ENCODE measurements at places on chromosomes 4 and X.
A peak's percentile ranks its signal among the peaks of the same experiment; 100 is the strongest.

DNA sequence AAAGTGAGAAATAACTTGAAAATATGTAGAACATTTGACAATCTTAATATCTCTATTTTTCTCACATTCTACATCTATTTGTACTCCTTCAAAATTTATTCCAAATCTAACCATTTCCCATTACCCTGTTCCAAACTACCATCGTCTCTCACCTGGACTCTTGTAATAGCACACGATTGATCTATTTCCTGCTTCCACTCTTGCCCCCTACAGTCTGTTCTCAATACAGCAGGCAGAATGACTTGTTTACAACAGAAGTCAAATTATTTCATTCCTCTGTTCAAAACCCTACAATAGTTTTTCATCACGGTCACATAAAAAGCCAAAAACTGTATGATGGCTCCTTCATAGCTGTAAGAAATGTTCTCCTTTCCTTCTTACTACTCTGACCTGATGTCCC is 21.1 kb upstream of the LUZP4 start:
- no peak for DNase-seq

DNA sequence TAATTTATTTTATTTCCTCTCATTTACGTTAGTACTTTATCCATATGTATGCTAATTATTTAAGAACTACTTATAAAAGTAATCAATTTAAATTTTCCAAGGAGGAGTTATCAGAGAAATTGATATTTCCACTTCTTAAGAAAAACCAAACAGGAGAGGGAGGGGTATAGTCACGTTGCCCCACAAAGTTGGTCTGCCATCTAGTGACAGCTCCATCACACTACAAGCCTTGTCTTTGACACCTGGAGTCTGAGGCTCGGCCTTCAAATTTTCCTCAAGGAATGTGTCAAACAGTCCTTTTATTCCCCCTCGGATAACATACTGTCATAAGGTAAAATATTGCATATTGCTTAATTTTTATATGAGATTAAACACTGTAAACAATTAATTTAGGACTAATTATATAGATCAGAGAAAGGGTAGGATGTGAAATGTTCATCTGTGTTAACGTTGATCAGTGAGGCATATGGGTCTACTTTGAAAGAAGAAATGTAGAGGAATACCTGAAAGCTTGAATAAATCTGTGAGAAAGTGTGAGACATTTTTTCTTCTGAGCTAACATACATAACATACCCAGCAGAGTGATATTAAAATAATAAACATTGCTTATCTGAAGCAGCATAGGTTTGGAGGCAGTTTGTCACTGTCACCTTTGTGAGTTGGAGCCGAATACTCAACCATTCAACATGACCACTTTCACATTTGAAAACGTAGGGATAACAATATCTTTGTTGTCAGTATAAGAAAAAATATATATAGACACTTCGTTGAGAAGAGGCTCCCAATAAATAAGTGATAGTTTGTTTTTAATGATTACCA is 114.4 kb downstream of the GLRA3 start:
- peak; percentile 71 for DNase-seq

GRCh38 chr4:76515975-76516843 is 81.2 kb downstream of the SHROOM3 start:
- peak; percentile 11 for DNase-seq

GRCh38 chrX:126994032-126994600 is 174.6 kb downstream of the PRR32 start:
- no peak for DNase-seq

DNA sequence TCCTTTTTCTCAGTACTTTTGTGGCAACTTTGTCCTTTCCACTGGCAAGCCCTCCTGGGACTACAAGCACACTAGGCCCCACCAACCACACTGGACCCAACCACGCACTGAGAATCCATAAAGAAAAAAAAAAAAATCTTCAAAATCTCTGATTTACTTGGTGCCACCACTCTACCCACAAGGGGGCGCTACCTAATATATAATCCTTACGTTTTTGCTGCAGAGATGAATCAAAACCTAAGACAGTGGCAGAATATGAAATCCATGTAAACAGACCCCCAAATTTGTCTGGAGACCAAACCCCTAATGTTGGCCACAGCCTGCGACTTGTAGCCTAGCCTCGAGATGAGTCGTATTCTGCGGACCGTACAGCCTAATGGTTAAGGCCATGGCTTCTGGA is 63.5 kb upstream of the ARHGAP36 start:
- peak; percentile 12 for DNase-seq

DNA sequence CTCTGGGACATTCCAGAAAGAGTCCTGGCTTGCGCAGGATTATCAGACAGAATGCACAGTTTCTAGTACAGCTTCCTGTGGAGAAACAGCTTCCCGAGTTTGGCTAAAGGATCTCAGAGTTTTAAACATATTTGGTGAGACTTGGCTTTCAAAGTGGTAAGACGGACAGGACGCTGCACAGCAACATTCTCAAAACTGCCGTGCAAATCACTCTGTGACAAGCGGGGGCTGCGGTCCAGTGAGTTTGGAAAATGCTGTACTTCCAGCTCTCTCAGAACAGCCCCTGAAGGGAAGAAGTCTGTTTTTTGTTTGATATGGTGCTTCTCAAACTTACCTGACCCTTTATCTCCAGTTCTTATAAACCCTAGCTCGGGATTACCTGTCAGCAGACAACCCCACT is 18.1 kb downstream of the LGI2 start:
- no peak for DNase-seq

DNA sequence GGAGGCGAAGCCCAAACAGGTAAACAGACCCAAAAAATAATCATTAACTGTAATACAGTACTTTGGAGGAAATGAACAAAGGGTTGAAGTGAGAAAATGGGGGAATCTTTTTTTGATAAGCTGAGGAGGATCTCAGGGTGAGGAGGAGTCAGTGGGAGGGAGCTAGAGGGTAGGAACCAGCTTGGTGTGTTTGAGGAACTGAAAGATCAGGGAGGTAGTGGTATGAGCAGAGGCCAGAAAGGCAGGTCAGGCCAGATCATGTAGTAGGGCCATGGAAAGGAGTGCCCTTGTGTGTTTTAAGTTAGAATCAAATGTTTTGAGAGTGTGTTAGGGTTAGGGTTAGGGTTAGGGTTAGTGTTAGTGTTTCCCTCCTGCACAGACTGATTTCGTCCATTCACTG is 48.8 kb downstream of the PPP2R2C start:
- no peak for DNase-seq

DNA sequence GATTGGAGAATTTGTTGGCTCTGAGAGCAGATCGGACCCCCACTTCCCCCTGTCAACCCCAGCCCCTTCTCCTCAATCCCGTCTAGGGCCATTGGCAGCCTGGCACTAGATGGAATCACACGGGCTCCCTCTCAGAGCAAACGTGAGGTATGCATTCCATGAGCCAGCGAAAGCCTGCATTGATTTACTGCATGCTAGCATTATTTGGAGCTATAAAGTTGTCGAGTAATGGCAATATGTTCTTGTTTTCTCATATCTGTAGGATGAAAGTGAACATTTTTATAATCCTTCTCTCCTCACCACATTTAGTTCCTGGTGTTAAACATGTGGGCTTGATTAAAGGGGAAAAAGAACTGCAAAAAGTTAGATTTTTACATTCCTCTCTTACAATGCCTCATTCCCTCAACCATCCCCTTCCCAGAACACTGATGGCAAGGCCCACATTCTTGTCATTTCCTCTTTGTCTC is 159.2 kb downstream of the SPRY1 start:
- no peak for DNase-seq

DNA sequence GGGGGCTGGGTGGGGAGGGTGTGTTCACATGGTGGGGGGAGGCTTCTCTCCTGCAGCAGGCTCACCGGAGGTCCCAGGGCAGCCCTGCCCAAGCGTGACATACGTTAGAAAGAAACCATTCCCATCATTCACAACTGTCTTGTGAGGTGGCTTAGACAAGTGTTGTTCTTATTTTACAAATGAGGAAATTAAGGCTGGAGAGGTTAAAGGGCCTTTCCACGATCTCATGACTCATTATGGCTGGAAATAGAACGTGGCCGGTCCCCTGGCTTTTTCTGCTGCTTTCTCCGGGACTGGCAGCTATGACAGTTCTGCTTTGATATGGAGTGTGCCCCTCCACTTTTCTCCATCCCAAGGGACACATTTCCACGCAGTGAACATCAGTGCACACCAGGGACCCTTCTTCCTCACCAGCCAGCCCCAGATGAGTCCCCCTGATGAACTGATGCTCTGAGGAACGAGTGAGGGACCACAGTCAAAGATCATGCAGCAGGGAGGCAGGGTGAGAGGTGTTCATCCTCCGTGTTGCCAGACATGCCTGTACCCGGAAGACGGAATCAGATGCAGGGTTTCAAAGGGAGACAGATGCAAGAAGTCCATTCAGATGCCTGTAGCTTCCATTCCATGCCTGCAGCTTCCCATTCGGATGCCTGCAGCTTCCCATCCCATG is 64.0 kb upstream of the ACSL1 start:
- no peak for DNase-seq

GRCh38 chr4:31647786-31648185 is 927.6 kb downstream of the PCDH7 start:
- no peak for DNase-seq

GRCh38 chrX:154780968-154781367 is 18.3 kb downstream of the DKC1 start:
- DNase-seq = no peak

DNA sequence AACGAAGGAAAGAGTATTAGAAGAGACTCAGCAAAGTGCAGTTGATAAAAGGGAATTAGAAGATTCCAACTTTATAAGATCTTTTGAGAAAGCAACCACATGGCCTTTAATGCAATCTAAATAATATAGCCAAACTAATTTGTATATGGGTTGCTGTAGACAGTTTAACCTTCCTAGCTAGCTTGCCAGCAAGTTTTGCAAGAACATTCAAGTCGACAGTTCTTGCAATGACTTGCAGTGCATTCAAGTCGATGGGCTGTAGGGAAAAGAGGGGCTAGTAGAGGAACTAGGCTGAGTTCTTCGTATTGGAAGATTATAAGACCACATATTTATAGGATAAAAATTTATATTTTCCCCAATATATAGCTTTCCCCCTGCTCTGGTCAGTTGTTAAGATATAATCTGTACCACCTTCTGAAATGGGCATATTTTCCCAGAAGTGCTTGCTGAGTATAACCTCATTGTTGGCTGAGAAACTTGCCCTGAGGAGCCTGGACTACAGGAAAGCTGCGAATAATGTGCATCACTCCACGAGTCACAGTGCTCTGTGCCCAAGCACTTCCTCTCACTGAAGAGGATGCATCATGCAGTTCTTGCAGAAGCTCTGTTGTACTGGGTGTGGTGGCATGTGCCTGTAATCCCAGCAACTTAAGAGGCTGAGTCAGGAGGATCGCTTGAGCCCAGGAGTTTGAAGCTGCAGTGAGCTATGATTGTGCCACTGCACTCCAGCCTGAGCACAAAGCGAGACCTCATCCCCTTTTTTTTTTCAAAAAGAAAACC is 56.7 kb downstream of the DOCK11 start:
- peak; percentile 56 for DNase-seq

DNA sequence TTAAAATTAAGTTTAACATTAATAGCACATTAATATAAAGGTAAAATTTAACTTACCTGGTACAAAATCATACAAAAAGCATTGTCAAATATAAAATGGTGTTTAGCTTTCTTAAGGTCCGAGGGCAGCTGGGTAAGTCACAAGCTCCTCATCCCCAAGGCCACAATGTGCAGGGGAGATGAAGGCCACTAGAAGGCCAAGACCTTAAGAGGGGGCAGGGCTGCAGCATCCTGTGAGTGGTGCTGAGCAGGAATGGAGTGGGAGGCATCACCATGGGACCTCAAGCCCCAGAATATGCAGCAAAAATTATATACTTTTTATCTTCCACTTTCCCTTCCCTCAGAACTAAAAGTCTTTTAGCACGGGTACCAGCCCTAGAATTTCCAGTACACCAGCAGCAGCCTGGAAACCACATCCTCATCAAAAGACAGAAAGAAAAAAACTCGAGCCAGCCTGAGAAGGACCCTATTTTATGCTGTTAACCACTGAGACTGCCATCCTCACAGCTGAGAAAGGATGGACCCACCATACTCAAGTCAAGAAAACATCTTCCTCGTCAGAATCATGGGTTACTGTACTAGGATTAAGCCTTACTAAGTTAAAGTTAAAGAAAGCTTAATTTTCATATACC is 13.0 kb upstream of the RHOXF2 start:
- DNase-seq = no peak

DNA sequence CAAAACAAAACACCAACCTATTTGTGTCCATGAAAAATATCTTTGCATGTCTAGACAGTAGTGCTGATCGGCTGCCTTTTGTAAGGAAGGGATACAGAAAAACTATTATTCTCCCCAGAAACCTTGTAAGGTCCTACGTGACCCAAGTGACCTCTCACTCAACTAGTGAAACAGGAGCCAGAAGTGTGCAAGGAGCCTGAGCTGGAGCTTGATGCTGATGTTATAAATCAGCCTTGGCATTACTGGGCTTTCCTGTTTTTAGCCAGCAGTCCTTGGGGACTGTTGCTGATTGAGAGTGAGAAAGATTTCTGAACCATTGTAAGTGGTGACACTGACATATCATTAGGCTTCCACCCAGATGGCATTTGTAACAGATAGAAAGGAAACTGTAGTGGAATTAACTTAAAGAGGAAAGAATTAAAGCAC is 100.8 kb upstream of the LIMCH1 start:
- no peak for DNase-seq

DNA sequence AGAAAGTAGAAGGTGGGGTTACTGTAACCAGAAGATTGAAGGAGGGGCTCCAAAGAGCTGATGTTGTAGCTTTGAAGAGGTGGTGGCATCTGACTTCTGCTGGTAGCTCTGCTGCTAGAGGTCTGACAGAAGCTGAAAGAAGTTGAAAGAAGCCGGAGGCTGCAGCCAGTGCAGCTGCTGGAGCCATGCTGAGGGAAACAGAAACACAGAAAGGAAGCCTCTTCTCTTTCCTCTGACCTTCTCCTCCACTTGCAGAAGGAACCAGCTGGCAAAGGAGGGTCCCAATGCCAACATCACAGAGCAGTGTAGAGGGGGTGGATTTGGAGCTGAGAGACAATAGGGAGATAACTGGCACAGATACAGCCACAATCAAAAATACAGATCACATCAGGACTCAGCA is 89.3 kb upstream of the HHIP start:
- no peak for DNase-seq

GRCh38 chrX:69142788-69143469 is 22.3 kb downstream of the PJA1 start:
- no peak for DNase-seq

All from fibroblast of pulmonary artery (primary cell).